Cerebellar nuclear complex (tissue), 1 donor: ENCODE measurements at places on chromosomes 3 and 15.

- no peak for DNase-seq
Observed at GRCh38 chr3:188198001-188198400, 44.0 kb downstream of the LPP start.

- DNase-seq: no peak
Observed at GRCh38 chr3:73280746-73281145, 219.3 kb downstream of the EBLN2 start.

DNA sequence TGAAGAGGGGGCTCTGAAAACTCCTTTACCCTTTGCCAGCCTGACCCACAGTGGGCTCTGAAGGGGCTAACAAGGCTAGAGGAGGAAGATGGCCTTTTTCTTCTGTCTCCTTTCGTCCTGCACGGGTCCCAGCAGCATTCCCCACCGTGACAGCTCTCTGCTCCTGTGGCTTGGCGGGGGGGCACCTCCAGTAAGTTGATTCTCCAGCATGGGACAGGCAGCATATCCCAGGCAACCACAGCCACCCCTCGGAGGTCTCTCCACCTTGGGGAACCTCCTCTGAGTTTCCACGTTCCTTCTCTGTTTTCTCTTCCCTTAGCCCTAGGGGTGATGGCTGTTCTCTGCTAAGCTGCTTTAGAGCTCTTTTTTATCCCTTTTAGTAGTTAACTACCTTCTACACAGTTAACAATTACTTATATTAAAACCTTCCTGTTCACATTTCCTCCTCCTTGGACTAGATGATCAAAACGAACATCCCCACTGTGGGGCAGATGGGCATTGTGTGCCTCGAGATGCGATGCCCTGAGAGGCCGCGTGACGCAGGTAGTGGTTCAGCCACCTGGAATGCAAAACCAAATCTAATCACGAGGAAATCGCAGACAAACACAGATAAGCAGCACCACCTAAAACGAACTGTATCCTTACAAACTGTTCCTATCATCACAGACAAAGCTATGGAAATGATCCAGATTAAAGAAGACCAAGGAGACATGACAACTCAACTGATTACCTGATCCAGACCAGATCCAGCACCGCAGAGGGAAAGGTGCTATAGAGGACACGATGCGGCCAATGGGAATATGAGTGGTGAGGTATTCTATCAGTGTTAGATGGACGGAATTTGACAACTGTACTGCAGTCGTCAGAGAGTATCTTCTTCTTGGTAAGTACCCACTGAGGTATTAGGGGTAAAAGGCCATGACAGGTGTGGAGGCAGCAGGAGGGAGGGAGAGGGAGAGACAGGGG lies 27.7 kb downstream of the TSPAN3 start:
- no peak for DNase-seq

DNA sequence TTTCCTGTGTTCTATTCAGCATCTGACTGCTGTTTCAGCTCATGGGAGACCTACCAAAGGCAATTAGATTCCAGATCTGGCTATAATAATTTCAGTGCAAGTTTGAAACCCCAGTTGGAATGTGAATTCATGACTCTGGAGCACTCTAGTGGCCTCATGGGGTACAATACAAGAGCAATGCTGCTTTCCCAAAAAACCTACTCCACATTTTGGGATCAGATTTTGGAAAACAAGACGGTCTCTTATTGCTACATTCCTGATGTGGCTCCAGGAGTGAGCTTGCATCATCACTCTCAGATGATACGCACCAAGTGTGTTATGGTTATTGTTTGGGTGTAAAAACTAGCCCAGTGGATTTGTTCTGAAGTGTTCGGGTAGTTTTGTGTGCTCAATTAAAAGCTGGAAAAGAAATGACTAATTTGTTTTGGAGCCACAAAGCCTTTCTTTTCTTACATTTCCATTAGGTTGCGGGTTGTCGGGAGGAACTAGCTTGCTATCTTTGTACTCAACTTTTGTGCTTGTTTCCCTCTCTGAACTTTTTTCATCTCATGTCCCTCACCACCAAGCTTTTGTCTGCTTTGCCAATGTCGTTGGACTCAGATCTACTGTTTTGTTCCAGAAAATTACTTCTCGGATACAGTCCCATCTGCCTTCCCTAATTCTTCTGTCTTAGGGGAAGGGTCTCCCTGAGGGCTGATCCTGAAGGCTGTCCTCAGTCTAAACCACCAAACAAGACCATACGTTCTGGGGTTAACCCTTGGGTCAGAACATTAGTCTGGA lies 272.1 kb downstream of the BBX start:
- DNase-seq: no peak

- DNase-seq: no peak
Observed at GRCh38 chr15:40420071-40420713, 14.6 kb downstream of the IVD start.

DNA sequence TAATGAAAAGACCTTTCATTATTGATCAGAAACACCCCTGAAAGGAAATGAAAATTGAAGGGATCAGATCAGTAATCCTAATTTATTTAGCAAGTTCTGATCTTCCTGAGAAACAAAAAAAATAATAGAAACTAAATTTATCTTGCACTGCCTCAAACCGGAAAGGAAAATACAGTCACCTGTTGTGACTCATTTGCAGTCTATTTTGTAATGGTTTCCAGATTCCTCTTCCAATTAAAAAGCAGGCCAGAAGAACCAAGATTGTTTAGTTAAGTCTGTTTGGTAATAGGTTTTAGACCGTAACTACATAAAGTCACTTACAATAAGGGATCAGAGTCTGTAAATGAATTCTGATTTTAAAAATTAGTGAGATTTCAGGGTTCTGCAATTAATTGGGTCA lies 49.7 kb upstream of the ATOSA start:
- DNase-seq: no peak

DNA sequence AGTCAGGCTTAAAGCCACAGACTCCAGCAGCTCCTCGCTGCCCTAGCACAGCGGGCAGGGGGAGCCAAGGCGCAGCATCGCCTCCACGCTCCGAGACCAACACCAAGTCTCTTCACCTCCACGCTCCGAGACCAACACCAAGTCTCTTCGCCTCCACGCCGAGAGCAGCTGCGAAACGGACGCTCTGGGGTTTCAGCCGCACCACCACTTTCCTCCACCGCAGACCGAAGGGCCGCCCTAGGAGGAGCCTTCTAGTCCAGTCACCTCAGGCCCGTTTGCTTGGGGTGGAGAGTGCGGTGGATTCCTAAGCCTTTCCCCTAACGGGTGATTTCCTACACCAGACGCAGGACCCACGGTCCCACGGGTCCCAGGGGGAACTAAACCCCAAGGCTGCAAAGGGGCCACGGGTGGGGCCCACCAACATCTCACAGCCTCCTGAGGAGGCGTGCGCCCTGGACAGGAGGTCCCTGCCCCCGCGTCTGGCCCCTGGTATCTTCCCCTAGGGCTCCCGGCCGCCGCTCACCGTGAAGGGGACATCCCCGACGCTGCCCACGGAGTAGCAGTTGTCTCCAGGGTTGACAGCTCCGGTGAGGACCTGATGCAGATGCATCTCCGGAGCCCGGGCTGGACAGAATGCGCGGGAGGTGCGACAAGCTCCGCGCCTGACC lies 501 bp downstream of the DMXL2 start:
- peak; percentile 39 for DNase-seq

DNA sequence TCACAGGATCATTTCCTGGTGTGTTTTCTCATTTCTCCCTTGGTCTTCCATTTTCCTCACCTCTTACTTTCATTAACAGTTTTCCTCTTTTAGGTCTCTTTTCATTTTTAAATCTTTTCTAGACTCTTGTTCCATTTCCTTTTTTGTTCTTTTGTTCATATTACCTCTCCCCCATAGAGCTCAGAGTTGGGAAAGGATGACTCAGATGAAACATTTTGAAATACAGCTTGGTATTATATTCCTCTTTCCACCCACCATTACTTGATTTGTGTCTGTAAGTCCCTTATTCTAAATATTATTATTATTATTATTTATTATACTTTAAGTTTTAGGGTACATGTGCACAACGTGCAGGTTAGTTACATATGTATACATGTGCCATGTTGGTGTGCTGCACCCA lies 153.1 kb downstream of the VGLL3 start:
- DNase-seq: no peak

GRCh38 chr3:169946336-169946735 lies 20.3 kb upstream of the SEC62 start:
- DNase-seq: no peak

- peak; percentile 12 for DNase-seq
Observed at GRCh38 chr3:21750831-21751391, at the start of gene ZNF385D. Gene ZNF385D, minus strand, starts transcription at chr3:21751210. Its CDS starts 294 bp downstream, at chr3:21750916.

- DNase-seq: no peak
Observed at GRCh38 chr3:30680789-30681648, 74.6 kb downstream of the TGFBR2 start.

GRCh38 chr3:43023746-43024145 lies 44.6 kb downstream of the GASK1A start:
- DNase-seq: no peak

DNA sequence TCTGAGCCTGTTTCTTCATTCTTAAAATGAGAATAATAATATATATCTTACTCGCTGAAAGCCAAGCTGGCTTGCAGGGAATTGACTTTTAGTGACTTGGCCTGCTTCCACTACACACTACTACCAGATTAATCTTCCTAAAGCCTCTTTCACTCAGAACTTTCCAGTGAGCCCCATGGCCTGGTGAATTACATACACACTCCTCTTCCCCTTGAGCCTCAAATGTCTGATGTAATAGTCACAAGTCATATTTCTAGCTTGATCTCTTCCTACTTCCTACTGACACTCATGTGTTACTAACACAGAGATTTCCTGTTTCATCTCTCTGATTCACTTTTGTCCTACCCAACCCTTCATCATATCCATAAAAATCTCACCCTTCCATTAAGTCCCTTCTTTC lies 82.7 kb upstream of the SOX2 start:
- no peak for DNase-seq

DNA sequence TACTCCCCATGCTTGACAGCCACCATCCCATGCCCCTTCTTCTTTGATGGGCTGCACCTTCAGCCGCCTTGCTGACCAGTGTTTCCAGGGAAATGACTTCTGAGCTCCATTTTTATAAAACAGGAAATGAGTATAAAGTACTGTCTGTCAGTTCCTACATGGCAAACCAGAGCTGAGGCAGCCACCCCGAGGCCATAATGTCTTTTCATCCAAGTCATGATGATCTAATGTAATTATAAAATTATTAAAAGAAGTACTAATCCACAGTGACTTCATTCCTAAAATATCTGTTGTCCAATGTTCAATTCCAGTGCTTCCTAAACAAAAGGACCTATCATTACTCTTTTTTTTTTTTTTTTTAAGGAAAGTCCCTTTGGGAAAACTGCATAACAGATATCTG lies 75.2 kb upstream of the HERC1 start:
- no peak for DNase-seq

DNA sequence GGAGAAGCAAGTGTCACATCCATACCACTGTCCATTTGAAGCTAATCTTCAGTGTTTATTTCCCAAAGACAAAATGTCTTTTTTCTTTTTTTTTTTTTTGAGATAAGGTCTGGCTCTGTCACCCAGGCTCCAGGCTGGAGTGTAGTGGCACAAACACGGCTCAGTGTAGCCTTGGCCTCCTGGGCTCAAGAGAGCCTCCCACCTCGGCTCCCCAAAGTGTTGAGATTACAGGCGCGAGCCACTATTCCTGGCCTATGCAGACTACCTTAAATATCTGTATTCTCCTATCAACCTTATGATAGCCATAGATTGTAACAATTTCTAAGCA lies 27.7 kb upstream of the VPS33B start:
- no peak for DNase-seq

DNA sequence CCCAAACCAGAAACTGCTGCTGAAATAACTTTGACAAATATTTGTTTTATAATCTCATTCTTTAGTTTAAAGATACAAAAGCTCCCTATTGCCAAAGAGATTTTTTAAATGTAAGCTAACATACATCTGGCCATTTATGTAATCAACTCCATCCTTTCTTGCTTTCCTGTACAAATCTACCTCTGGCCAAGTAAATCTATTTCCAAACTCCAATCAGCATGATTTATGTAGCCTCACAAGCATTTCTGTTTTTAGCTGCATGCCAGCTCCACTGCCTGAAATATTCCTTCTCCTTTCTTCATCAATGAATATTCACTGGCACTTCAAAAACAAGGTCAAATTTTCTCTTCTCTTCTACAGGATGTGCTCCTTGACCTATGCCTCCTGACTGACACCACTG lies 80.0 kb downstream of the SHOX2 start:
- no peak for DNase-seq

DNA sequence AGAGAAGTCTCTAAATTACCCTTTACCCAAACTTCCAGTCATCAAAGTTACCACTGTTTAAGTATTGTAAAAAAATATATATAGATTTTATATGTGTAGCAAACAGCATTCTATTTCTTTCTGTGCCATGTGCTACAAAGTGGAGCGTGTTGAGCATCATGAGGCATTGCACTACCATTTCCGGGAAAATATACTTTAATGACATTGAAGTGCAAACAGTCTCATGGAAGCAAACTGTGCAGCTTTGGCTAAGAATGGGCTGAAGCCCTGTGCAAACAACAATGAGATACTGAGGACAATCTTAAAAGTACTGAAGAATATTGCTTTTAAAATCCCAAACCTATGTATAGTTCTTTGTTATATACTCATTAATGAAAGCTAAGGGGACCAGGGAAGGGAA lies 6.5 kb upstream of the RPL22L1 start:
- DNase-seq: no peak

GRCh38 chr3:186172353-186172752 lies 63.5 kb upstream of the ETV5 start:
- no peak for DNase-seq
